Activated CD8-positive, alpha-beta memory T cell treated with anti-CD3 and anti-CD28 coated beads, Interleukin-2, amount 10 ng/mL, durations not matched to agents 7 days and 5 days (primary cell): ENCODE measurements at places on chromosomes 16 and 17. TPM values are rescaled to one million over a fixed set of nuclear protein-coding genes. Genes with fewer than 3 reads are reported as not detected.

The C1QL1 gene
- total RNA-seq: 0.33 TPM

The TOX3 gene
- not detected for total RNA-seq

The CIBAR2 gene
- not detected for total RNA-seq

The KDM6B gene
- total RNA-seq: 15.5 TPM

The SLC35G6 gene
- not detected for total RNA-seq

The HEATR9 gene
- 6.7 TPM for total RNA-seq

The FBXO39 gene
- total RNA-seq: 1.5 TPM

GRCh38 chr16:19166500-19166899 lies 1.5 kb upstream of the SYT17 start:
- no peak overlapping the region for H3K4me3 ChIP-seq
- DNase-seq: no peak
- H3K36me3 ChIP-seq: no peaks in the 10 kb centered on the region
- peaks cover 3% of the 10 kb centered on the region for H3K4me1 ChIP-seq
- no peak overlapping the region for H3K27ac ChIP-seq

- no peak overlapping the region for H3K27ac ChIP-seq
- H3K4me1 ChIP-seq: peaks cover 11% of the 10 kb centered on the region
- H3K4me3 ChIP-seq: no peak overlapping the region
- peaks cover 3% of the 10 kb centered on the region for H3K36me3 ChIP-seq
- H3K27me3 ChIP-seq: peaks cover 52% of the 10 kb centered on the region
These were observed 36.4 kb upstream of the TMEM97 start for GRCh38 chr17:28282596-28282995.

GRCh38 chr16:65409510-65409909 lies 287.6 kb upstream of the CDH11 start:
- H3K4me3 ChIP-seq: no peak overlapping the region
- H3K36me3 ChIP-seq: no peaks in the 10 kb centered on the region
- DNase-seq: no peak
- no peaks in the 10 kb centered on the region for H3K27me3 ChIP-seq

- no peaks in the 10 kb centered on the region for H3K27me3 ChIP-seq
- no peak overlapping the region for H3K27ac ChIP-seq
- no peak overlapping the region for H3K4me3 ChIP-seq
- H3K4me1 ChIP-seq: no peaks in the 10 kb centered on the region
- H3K36me3 ChIP-seq: peaks cover 7% of the 10 kb centered on the region
These were observed 591.4 kb downstream of the TP53TG3F start for GRCh38 chr16:34050787-34051320.

GRCh38 chr17:48527547-48527932 lies 3.3 kb downstream of the HOXB1 start:
- no peaks in the 10 kb centered on the region for H3K36me3 ChIP-seq
- no peak overlapping the region for H3K4me3 ChIP-seq
- H3K27me3 ChIP-seq: peaks cover 48% of the 10 kb centered on the region
- no peaks in the 10 kb centered on the region for H3K4me1 ChIP-seq
- DNase-seq: no peak

- no peaks in the 10 kb centered on the region for H3K27me3 ChIP-seq
- no peaks in the 10 kb centered on the region for H3K4me1 ChIP-seq
- no peak for DNase-seq
- no peak overlapping the region for H3K27ac ChIP-seq
These were observed 8.5 kb downstream of the ZACN start for GRCh38 chr17:76087531-76087930.
